ENCODE measurements at places on chromosomes 11 and 22.

DNA sequence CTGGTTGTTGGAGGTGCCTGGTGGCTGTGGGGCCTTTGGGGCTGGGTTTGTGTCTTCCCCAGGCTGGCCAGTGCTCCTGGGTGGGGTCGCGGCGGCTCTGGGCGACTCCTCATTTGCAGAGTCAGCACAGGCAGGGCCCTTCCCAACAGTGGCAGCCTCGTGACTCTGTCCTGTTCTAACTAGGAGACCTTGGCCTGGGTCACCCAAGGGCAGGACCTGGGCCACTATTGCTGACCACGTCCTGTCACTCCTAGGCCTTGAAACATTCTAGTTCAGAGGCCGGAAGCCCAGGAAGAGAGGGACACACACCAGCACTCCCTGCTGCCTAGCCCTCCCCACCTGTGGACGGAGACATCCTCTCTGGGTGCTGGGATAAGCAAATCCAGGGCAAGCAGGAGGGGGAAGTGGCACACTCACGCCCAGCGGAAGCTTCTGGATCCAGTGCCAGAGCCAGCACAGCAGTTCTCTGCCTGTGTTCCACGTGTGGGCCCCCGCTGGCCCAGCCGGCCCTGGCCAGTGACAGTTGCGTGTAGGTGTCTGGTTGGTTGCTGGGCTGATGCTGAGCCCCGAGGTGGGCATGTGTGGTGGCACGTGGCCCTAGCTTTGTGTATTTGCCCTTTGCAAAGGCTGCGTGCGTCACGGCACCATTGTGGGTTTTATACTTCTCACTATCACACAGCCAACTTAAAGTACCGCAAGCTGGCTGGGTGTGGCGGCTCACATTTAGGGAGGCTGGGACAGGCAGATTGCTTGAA lies 4.3 kb upstream of the CHID1 start:
- no peak for DNase-seq

DNA sequence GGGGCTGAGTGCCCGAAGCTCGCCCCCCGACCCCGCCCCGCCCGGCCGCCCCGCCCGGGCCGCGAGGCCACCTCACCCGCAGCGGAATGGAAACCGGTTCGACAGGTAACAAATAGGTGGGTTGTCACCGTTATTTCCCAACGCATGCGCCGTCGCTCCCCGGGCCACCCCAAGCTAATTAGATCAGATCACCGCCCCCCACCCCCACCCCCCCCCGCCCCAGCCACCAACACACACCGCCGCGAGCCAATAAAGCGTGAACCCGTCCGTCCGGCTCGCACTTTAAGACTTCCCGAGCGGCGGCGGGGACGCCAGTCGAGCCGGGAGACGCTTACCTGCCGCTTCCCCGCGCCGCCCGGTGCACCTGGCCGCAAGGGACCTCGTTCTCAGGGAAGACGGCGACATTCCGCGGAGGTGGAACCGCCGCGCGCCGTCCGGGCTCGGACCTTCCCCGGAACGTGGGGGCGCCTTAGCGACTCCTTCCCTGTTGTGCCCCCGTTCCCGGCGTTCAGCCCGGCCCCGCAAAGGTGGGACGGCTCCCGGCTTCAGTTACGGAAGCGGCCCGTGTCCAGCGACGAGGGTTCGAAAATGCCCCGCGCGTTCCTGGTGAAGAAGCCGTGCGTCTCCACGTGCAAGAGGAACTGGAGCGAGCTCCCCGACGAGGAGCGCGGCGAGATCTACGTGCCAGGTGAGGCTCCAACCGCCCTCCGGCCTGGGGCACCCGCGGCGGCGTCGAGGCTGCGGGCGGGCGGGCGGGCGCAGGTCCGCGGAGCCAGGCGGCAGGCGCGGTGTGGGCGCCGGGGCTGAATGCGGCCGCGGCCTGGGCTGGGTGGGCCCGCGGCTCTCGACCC lies at the start of gene OVOL1:
Gene OVOL1 (plus strand): TSS at position 278 of the 851 bp plus-strand sequence. CDS start 311 bp downstream, at position 589.
- DNase-seq = no peak

DNA sequence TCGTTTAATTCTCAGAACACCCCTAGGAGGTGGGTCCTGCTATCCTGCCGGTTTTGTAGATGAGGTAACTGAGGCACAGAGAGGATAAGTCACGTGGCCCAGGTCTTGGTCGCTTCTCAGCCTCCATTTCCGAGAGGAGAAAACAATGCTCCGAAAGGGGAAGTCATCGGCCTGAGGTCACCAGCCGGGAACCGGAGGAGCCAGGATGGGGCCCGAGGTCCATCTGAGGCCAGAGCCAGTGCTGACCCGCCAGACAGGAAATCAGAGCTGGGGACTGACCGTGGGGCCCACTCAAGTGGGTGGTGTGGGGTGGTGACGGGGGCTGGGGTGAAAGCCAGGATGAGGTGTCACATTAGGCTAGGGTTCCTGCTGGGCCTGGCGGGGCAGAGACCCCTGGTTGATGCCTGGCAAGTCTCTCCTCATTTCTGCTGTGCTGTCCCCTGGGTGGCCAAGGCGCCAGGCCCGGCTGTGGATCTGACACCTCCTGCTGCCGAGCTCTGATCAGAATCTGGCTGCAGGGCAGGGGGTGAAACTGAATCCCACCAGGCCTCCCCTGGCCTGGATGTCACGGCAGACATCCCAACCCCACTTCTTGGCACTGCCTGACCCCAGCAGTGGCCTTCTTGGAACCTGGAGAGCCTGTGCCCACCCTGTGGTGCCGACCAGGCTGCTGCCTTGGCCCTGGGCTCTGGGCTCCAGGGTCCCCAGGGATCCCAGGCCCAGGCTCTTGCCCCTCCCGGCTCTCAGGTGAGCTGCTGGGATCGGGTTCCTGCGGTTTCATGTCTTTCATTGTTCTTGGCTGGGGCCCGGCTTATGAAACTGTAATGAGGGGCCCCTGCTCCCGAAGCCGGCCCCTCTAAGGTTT lies 12.0 kb downstream of the TRIOBP start:
- no peak for DNase-seq

DNA sequence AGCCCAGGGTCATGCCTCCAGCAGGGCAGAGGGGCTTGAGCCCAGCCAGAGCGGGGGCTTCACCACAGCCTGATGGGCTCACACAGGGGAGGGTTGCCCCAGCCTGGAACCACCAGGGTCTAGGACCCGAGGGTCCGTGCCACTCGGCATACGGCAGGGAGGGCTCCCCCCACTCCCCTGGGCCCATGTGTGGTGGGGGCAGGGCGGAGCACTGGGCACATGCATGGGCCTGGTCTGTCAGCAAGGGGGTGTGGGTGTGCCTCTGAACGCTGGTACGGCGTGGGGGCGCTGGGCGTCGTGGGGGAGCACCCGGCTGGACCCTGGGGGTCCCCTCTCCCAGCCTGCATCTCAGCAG lies 29.3 kb downstream of the MOB2 start:
- DNase-seq = no peak

GRCh38 chr11:833114-833791 lies 501 bp downstream of the CD151 start:
- DNase-seq = no peak

- DNase-seq = no peak
These were observed 7.0 kb upstream of the KCNE3 start for GRCh38 chr11:74474316-74474715.

DNA sequence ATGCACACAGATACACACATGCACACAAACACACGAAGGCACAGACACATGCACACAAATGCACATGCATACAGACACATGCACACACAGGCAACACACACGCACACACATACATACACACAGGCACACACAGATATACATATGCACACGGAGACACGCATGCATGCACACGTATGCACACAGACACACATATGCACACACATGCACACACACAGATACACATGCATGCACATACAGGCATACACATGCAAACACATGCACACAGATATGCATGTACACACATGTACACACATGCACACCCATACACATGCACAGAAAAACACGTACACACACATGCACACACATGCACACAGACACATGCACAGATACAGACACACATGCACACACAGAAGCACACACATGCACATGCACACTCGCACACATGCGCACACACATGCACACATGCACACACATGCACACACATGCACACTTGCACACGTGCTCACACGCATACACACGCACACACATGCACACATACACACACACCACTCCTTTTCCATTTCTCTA lies 70.8 kb upstream of the ALDH3B2 start:
- no peak for DNase-seq

DNA sequence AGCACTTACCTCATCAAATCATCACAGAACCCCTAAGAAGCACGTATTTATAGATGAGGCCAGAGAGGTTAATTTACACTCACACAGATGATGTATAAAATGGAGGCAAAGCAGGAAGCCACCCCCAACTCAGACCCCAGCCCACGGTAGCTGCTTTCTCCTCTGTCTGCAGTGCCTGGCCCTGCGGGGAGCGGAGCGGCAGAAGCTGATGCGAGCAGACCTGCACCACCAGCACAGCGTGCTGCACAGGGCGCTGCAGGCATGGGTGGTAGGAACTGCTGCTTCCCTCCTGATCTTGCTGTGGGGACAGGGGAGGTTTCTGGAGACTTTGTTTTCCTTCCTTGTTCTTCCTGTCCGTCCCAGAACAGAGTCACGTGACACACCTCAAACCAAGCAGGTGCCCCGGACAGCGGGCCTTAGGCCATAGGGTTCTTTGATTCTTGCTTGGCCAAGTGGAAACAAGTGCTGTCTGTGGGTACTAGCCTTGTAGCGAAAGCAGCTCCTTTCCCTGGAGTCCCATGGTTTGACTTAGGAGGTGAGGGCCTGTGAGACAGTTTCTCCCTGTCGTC lies 57.8 kb downstream of the PISD start:
- no peak for DNase-seq

DNA sequence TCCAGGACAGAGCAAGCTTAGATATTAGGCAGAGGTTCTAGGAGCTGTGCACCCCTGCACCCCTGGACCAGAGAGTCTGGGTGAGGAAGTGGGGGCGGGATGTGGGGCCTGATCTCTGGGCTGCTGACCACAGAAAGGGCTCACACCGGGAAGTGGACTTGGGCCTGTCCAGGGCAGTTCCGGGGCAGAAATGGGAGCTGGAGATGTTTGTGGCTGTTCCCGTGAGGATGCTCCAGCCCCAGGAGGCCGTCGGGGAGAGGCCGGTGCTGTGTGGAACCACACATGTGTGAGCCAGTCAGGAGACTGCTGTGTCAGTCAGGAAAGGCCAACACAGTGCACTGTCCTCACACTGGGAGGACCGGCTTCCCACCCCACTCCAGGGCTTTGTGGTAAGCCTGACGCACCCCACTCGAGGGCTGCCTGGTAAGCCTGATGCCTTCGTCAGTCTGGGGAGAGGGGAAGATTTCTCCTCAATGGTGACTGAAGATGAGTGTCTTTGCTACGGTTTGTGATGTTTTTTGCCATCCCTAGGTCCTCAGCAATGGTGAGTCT lies 741.0 kb downstream of the BRD1 start:
- no peak for DNase-seq

GRCh38 chr11:80255021-80255420 lies 814.2 kb upstream of the TENM4 start:
- DNase-seq = no peak

DNA sequence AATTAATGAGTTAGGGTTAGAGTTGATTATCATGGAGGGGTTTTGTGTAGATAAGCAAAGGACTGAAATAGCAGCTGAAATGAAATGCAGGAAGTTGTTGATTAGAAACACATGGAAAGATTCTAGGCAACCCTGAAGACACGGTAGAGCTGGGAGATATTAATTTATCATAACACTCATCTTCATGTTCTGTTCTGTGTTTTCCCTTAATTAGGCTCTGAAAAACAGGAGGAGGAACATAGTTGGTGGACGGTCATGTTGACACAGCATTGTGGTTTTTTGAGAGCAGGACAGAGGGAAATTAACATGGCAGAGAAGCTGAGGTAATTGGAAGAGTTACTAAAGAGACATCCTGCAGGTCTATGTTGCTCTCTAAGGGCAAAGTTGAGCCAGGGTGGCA lies 138.8 kb upstream of the UBASH3B start:
- no peak for DNase-seq

DNA sequence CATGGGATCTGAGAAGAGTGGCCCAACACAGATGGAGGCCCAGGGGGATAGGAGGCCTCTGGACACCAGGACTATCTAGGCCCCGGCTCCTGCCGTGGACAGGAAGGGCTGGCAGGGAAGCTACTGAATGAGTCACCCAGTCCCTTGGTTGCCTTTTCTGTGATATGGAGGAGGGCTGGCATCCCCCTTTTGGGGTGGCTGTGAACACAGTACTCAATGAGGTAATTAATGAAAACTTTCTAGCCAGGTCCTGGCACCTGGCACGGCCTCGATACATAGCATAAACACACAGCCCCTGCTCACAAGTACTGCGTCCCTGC lies 163.2 kb downstream of the CHST1 start:
- no peak for DNase-seq

DNA sequence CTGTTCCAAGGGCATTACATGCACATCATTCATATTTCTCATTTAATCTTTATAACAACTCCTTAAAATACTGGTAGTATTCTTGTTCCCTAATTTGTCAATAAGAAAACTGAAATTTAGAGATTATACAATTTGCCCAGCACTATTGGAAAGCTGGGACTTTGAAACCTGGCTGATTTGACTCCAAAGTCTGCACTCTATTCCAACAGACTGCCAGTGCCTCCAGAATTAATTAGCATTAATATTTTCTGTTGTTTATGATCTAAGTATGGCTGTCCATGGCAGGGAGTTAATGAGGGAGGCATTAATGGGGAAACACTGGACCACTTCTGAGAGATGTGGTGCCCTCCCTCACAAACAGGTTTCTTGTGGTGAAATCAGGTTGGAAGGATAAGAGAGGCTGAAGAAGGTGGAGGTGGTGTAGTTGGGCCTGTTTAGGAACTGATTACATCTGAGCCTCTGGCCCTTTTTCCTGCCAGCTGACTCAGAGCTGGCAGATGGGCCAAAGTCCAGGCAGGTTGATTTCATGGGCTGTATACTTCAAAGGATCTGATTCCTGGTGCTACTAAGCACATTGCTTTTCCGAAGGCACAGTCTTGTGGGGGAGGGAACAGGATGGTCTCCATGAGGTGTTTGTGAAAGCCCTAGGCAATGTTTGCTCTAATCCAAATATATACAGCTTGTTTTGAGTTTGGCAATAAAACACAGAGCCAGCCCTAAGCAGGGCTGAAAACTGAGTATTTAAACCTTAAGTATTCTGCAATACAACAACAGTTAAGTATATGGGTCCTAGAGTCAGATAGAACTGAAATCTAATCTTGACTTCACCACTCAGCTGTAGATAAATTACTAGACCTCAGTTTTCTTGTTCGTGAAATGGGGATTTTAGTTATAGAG lies 21.0 kb upstream of the RAB30 start:
- no peak for DNase-seq

- no peak for DNase-seq
These were observed 428.0 kb downstream of the TBC1D22A start for GRCh38 chr22:47190276-47190956.

All from esophagus muscularis mucosa (tissue), 4 donors.